Activated T-helper 1 cell treated with anti-CD3 and anti-CD28 coated beads, Interleukin-2, amount 50 U/mL, for 16 hours (primary cell): ENCODE measurements at places on chromosomes 6 and 20.

DNA sequence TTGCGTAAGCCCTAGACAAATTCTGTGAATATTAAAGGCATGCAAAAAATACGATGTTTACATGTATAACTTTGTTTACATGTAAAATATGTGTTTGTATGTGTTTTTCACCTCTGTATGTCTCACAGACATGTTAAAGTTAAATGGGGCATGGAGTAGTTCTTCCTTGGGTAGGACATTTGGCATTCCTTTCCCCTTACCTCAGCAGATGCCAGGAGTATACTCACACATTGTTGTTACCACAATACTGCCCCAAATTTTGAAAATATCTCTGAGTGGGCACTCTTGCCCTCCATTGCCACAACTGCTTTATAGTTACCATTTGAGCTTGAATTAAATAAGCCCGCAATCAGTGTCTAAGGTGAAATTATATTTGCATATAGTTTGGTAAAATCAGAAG lies 147.5 kb downstream of the MYO6 start:
- DNase-seq = no peak

- no peak for DNase-seq
Observed at GRCh38 chr6:92166666-92167065, 1252.7 kb downstream of the EPHA7 start.

- DNase-seq = no peak
Observed at GRCh38 chr6:1925743-1926430, 316.2 kb downstream of the FOXC1 start.

GRCh38 chr6:33324125-33324524 lies 6.6 kb upstream of the ZBTB22 start:
- no peak for DNase-seq

GRCh38 chr6:16471222-16471909 lies 233.0 kb downstream of the GMPR start:
- no peak for DNase-seq

DNA sequence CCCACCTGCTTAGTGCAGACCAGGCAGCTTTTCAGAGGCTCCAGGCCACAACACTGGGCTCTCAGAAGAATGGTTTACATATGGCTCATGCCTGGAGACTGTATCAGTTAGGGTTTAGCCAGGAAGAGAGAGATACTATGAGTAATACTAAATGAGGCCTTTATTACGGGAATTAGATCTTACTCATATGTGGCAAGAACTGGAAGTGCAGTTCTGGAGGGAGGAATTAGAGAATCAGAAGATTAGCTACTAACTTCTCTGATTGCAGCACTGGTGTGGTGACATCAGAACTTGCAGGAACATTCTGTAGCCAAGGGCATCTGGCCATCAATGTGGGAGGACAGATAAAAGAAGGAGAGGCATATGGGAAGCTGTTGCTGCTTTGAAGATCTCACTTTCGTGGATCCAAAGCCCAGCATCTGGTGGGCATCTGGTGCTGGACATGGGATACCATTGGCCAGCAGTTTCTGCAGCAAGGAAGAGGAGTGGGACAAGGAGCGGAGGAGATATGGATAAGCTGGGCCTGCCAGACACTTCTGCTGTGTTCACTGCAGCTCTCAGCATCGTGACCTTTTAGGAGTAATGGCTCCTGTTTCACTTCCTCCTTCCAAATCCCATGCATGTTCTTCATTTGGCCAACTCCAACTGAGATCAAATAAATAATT lies 248.5 kb downstream of the BTBD3 start:
- DNase-seq = no peak

DNA sequence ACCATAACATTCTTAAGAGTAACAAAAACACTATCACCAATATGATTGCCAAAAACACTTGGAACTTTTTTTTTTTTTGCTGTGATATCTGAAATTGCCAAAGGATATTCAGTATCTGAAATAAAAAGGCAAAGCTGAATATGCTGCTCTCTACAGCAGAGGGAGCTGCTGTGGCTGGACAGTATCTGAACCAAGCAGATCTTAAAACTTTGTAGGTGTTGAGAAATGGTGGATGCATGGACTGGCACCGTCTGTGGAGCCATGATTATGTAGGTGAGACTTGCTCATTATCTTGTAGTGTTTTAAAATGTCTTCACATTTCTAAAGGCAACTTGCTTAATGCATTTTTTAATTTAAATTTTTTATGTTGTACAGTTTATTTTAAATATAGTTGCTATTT lies 9.2 kb downstream of the PDCD2 start:
- no peak for DNase-seq

GRCh38 chr6:31359581-31359980 lies 2.6 kb upstream of the HLA-B start:
- DNase-seq = no peak

GRCh38 chr6:12058172-12058961 lies 46.3 kb downstream of the HIVEP1 start:
- no peak for DNase-seq

DNA sequence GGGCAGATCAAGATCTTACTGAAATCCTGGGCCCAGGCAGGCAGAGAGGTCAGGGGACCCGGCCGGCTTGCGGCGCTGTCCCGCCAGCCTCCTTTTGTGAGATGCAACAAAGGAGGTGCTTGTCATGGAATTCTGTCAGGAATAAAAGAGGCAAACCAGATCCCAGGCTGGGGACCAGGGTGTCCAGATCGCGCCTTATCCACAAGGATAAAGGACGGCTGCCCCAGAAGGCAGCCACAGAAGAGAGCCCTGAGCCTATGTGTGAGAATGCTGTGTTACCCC lies 42.6 kb upstream of the CDH22 start:
- DNase-seq = no peak

DNA sequence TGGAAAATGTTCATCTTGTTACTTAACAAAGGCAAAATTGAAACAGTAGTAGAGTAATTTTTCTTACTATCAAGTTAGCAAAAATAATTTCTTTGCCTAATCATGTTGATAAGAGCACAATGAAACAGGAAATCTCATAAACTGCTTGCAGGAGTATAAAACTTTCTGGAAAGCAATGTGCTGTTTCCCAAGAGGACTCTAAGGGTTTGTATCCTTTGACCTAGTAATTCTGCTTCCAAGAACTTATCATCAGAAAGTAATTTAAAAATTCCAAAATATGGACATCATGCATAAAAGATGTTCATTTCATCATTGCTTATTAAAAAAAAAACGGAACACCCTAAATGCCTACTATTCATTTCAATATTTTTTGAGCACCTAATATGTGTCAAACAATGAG lies 46.1 kb upstream of the TNFAIP3 start:
- no peak for DNase-seq

GRCh38 chr6:163320804-163321203 lies 93.7 kb upstream of the QKI start:
- DNase-seq = no peak

DNA sequence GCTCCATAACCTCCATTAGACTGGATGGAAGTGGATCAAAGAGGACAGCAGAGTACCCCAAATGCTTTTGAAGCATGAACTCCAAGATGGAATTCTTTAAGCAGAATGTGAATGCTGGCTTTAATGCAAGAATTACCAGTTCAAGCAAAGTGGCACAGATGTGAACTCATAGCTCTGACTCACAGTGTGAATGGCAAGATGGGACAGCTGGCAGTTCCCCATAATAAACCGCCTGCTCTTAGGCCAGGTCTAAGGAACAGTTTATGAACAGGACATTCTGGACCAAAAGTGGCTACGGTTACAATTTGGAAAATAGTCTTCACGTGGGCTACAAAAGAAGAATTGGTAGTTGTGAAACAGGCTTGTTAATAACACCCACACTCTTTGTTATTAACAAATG lies 76.5 kb downstream of the SPTLC3 start:
- no peak for DNase-seq

GRCh38 chr20:32326504-32326845 lies 31.7 kb upstream of the ASXL1 start:
- DNase-seq = no peak

DNA sequence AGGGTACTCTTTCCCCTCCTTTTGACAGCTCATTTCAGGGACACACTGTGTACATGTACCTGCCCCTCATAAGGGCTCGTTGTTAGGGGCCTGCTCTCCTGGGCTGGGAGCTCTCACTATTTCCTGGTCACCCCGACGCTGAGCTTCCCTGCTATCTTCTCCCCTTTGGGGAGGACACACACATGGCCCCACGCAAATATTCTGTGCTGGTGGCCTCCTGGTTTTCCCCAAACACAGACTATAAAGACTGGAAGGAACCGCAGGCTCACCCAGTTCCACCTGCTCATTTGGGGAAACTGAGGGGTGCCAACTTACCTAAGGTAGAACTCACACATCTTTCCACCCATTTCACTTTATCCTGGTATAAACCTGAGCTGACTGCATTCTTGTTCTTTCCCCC lies 301.4 kb upstream of the SUPT3H start:
- DNase-seq = no peak

- DNase-seq = no peak
Observed at GRCh38 chr6:64113704-64114103, 478.1 kb downstream of the PHF3 start.

DNA sequence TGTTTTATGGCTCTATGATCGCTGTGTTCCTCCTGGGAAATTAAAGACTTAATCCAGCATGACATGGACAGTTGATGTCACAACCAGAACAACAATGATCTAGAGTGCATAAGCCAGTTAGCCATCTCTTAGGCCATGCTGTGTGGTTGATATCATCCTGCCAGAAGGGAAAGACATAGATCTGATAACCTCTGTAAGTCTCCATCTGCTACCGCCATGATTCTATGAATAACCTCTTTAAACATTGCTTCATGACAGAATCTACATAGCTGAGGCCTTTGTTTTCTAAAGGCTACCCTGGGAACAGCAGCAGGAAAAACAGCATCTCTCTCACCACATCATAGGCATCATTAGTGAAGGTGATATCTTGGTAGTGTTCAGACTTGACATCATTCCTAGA lies 117.6 kb upstream of the PHACTR1 start:
- no peak for DNase-seq

DNA sequence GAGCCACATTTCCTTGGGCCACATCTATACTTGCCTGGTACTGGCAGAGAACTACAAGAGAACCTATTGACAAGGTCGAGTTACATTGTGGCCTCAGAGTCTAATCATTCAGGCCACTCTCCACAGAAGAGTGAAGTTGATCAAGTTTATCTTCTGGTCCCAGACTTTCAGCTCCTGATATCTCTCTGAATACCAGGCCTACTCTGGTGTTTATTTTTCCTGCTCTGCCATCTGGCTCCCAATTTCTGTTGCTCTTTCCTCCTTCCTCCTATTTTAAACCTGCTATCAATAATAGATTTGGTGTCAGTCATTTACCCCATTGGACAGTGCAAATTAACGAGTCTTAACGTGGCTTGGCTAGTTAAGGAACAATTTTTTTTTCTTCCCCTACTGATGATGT lies 46.6 kb downstream of the SCGN start:
- no peak for DNase-seq

DNA sequence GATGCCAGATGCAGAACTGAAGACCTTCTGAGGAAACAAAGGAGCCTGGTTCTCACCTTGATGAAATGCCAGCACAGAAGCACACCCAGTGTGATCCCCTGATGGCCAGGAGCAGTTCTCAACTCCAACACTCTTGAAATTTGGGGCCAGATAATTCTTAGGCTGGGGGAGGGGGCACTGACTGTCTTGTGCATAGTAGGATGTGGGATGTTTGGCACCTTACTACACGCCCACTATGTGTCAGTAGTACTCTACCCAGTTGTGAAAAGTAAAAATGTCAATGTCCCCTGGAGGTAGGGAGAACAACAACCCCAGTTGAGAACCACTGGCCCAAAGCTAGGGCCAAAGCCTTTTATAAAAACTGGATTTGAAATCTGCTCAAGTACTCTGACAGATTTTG lies 398.3 kb upstream of the ARID1B start:
- no peak for DNase-seq

DNA sequence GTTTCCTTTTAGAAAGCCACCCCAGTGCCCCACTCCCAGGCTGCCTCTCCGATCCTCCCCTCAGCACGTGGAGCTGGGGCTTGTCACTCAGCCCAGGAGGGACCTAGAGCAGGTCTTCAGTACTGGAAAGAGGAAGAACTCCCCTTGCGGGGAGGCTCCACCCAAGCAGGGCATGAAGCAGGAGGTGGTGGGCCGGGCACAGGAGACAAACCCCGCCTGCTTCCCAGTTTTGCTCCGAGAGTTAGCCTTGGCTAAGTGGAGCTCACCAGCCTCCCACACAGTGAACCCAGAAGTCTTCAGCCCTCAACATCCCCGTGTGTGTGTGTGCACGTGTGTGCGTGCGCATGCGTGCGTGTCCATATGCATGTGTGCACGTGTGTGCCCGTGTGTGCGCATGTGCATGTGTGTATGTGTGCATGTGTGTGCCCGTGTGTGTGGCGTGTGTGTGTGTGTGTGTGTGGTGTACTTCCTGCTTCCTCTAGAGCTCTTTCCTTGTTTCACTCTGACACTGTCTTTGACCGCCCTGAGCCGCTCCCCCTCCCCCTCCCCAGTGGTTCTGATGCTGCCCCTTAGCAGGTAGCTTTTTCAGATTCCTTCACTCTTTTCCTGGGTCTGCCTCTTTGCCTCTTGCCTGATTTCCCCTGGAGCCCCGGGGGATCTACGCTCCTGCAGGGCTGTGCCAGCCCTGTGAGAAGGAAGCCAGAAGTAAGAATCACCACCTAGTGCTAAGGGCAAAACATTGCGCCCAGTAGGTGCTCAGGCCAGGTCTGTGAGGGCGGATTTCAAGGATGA lies 239.8 kb downstream of the CDC5L start:
- no peak for DNase-seq

- DNase-seq = no peak
Observed at GRCh38 chr6:44261581-44261980, 3.8 kb downstream of the NFKBIE start.

DNA sequence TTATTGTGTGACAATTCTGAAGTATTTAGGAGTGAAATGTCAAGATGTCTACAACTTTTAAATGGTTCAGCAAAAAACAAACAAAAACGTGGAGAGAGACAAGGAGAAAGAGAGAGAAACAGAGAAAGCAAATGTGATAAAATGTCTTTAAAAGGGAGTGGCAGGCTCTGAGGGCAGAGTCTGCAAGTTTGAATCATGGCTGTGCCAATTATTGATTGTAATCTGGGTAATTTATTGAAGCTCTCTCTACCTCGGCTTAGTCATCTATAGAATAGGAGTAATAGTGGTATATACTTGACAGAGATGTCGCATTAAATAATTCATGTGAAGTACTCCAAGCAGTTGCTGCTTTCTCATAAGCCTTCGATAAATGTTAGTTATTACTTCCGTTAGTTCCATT lies 61.3 kb upstream of the ARID1B start:
- DNase-seq = no peak

DNA sequence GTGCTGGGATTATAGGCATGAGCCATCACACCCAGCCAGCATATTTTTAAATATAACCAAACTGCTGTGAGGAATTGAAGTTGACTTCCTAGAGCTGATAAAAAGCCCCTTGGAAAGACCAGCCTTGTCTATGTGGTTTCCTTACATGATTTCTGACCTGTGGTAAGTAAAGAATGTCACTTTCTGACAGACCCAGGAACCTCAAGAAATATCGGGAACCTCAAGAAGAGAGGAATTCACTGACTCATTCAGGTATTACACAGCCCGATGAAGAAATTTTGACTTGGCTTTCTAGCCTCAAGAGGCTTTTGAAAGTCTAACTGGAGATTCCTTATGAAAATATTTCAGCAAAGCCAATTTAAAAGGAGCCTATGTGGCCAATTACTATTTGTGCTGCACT lies 71.8 kb downstream of the FOXF2 start:
- DNase-seq = no peak
